SJSA1 (cell line): ENCODE measurements at places on chromosomes 12 and 14.

DNA sequence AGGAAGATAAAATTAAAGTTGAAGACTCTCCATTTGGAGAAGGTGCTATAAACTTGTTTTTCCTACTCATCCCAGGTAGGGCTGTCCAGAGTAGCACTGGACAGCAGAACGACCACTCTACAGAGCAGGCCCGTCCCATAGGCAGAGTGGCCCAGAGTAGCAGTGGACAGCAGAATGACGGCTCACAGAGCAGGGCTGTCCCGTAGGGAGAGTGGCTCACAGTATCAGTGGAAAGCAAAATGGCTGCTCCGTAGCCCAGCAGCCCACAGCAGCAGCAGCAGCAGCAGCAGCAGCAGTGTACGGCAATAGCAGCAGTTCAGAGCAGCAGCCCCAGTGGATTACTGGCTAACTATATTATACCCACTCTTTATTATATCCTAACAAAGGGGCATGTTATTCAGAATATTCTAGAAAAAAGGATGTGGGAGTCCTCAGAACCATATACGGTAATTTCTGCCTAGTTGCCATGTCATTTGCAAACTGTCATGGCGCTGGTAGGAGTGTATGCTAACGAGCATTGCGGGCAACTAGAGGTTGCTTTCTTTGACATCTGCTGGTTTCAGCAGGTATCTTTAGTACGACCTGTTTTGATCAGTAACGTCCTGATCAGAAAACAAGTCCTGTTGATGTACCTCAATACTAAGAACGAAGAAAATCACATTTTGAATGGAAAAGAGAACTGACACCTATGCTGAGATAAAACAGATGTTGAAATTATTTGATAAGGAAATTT is 567.3 kb downstream of the SLC16A7 start:
- DNase-seq = no peak

GRCh38 chr12:75526655-75527511 is 15.5 kb upstream of the KRR1 start:
- peak; percentile 39 for DNase-seq

DNA sequence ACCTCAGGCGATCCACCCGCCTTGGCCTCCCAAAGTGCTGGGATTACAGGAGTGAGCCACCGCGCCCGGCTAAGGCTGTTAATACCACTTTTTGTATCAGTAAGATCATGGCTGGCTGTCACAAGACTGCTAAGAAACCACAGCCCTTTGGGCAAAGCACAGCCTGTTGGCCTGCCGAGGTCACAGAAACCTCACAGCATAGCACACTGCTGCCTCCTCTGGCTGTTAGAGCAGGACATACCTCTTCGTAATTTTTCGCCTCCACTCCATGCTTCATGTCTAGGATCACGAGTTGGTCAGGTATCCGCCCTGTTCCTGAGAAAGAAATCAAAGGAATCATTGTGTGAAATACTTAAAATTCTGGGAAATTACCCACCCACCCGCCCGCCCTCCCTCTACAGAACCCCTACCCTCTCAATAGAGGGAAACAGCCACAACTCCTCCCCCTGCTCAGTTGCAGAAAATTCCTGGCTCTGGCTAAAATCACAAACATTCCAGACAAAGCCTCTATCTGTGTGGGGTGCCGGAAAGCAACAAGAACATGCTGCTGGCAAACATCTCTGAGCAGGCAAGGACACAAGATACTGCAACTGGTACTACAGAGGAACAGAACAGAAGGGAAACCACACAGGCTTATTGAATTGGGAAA is 20.7 kb upstream of the NEK9 start:
- peak; percentile 77 for DNase-seq

DNA sequence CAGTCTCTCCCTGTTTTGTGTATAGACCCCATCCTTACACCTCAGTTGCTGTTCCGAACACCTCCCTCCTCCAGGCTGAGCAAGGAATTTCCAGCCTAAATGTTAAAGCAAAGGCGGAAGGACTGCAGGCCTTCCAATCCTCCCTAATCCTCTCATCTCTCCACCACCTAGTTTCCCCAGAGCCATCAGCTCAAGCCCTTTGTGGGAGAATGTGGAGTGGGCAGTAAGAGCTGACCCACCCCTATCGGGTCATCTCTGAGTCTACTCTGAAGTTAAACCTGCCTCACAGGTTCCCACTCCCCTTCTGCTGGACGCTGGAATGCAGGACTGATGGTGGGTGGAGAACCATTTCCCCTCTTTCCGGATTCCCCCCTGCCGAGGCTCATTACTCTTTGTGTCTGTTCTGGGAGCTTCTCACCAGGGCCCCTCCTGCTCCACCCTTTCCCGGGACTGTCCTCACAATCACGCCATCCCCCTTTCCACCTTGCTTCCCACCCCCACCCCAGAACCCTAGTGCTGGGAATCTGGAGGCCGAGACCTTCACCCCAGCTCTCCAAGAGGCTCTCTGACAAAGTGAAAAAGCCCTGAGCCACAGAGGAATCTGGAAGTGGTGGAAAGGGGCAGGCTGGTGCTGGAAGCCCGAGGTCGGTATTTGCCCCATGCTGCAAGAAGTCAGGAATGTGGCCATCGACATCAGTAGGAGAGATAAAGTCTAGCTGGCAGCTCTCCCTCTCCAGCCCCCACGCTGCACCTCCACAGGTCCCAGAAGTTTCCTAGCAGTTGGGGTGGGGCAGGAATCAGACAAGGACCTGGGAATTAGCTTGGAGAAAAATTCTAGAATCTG is 3.3 kb upstream of the KRT18 start:
- no peak for DNase-seq

GRCh38 chr12:40188558-40189320 is 36.1 kb upstream of the LRRK2 start:
- DNase-seq = no peak

DNA sequence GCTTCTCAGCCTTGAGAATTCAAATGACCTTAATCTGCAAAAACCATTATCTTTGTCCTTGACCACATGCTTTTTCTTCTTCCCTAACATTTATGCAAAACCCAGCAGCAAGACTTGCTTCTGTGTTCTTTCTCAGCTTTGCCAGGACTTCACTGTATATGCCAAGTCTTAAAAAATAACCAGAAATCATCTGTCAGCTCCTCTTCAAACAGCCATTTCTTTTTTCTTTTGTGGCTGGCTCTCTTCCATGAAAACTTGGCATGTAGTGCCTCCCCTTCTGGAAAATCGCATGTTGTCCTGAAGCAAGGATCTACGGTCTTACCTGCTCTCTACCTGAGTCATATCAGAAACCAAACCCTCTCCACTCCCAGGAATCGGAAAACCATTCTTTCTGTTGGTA is 364.9 kb downstream of the RPS29 start:
- DNase-seq = no peak

- DNase-seq = no peak
These were observed 31.9 kb downstream of the VRTN start for GRCh38 chr14:74380172-74380571.

DNA sequence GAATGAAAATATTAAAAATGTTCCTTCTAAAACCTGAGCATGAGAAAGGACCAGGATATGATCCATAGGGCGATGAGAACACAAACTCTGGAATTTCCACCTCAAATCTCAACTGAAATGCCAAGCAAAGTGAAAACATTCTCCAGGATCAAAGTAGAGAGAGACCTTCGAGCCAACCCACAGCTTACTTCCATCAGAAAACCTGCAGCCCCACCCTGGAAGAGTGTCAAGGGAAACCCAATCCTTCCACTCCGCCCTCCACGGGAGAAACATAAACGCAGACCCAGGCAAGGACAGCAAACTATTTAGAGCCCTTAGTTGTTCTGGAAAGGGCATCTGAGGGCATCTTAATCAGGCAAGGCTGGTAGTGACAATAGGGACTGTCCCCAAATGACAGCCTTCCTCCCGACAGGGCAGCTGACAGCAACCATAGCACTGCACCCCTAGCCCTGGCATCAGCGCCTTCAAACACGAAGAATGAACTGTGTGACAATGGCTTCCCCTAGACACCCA is 21.8 kb downstream of the SLC15A4 start:
- no peak for DNase-seq

- peak; percentile 84 for DNase-seq
These were observed 15.2 kb downstream of the RASSF3 start for GRCh38 chr12:64625243-64626077.

GRCh38 chr12:106022568-106023012 is 116.2 kb downstream of the NUAK1 start:
- DNase-seq = no peak

DNA sequence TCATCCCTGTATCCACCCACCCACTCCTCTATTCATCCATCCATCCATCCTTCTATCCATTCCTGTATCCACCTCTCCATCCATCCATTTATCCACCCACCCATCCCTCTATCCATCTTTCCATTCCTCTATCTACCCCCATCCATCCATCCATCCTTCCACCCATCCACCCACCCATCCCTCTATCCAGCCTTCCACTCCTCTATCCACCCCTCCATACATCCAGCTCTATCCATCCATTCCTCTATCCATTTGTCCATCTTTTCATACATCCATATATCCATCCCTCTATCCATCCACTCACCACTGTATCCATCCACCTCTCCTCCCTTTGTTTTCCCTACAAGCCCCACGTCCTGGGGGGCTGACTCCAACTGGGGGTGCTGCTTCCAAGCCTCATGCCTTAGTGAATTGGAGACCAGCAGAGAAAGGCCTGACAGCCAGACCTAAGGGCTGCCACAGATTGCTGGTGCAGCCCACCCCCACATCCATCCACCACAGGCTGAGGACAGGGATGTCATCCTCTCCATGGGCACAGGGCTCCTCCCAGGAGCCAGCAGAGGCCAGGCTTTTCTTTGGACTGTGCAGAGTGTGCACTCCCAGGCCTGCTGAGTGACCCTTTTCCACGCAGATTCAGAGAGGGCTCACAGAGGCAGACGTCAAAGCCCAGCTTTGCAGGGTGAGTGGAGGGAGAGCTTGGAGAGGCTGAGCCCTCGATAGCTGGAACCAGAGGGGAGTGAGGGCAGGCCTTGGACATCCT is 18.9 kb upstream of the GPR132 start:
- no peak for DNase-seq

GRCh38 chr14:50085570-50086320 is 30.6 kb downstream of the VCPKMT start:
- no peak for DNase-seq

- no peak for DNase-seq
These were observed 431 bp downstream of the HIP1R start for GRCh38 chr12:122835750-122836026.

DNA sequence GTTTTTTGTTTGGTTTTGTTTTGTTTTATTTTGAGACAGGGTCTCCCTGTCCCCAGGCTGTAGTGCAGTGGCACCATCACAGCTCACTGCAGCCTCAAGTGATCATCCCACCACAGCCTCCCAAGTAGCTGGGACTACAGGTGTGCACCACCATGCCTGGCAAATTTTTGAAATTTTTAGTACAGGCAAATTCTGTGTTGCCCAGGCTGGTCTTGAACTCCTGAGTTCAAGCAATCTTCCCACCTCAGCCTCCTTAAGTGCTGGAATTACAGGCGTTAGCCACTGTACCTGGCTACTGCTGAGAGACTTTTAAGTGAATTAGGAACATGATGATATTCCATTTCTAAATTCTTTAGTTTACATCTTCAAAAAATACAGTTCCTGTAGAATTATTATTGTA is 2.6 kb downstream of the LYZ start:
- no peak for DNase-seq

GRCh38 chr12:28223025-28223554 is 32.8 kb downstream of the CCDC91 start:
- DNase-seq = no peak

DNA sequence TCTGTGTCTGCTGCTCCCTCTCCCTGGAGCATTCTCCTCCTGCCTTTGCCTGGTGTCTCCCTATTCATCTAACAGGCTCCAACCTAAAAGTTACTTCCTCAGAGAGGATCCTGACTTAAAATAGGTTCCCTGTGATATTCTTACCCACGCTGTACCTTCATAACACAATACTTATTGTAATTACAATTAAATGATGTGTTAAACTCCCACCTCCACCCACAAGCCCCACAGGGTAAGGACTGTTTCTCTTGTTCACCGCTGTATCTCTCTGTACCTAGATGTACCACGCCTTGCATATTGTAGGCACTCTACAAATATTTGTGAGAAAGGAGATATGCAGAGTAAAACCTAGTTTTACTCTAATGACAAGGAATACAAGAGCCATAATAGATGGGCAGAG is 5.0 kb downstream of the HEBP1 start:
- DNase-seq = no peak

DNA sequence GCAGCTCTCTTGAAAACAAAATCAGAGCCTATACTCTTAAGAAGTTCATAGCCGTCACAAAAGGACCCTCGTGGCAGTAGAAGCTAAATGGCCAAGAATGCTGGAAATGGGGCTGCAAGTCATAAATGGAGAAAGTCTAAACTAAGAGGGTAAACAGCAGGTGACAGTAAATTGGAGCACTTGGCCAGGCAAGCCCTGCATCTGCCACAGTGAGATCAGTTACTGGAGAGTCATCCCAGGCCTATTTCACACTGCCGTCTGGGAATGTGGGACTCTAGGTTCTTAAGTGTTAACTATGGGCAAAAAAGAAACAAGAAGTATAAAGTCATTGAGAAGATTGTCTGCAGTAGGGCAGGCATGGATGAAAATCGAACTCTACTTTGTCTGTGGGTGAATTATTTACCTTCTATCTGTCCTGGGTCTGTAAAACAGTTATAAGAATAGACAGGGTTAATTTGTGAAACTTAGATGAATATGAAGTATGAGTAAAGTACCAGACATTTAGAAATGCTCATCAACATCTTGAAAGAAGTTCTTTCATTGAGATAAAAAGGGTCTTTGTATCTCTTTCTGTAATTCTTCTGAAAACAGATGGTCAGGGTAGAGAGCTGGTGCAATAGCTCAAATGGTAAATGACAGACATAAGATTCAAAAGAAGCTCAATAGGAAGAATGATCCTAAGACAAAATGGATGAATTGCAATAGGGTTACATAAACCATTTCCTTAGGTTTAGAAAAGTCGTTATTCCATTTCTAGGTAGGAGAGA is 792.5 kb downstream of the DIO2 start:
- DNase-seq = no peak

GRCh38 chr14:91238661-91239060 is 5.8 kb downstream of the GPR68 start:
- DNase-seq = no peak

- peak; percentile 28 for DNase-seq
These were observed 239.5 kb upstream of the SFSWAP start for GRCh38 chr12:131471271-131471905.

DNA sequence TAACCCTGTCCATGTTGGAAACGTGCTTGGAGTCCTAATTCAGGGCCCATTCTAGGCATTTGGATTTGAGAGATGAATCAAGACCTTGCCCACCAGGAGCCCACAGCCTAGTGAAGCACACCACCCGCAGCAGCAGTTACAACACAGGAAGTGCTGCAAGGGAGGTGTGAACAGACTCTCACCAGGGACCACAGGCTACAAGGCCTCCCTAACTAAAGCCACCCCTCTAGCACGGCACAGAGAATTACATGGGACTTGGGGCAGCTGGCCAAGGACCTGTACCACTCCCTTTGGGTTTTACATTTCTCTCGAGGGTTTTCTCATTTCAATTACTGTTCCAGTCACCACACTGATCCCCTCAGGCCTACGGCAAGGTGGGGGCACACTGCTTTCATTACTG is 49.5 kb upstream of the FOXN3 start:
- no peak for DNase-seq

GRCh38 chr14:79502136-79502750 is 709.1 kb downstream of the DIO2 start:
- no peak for DNase-seq

GRCh38 chr12:49261721-49262120 is 3.2 kb upstream of the TUBA1C start:
- DNase-seq = no peak

- peak; percentile 5 for DNase-seq
These were observed 193.6 kb downstream of the KSR2 start for GRCh38 chr12:117774941-117775775.
